ENCODE measurements at places on chromosomes 5 and 9.

DNA sequence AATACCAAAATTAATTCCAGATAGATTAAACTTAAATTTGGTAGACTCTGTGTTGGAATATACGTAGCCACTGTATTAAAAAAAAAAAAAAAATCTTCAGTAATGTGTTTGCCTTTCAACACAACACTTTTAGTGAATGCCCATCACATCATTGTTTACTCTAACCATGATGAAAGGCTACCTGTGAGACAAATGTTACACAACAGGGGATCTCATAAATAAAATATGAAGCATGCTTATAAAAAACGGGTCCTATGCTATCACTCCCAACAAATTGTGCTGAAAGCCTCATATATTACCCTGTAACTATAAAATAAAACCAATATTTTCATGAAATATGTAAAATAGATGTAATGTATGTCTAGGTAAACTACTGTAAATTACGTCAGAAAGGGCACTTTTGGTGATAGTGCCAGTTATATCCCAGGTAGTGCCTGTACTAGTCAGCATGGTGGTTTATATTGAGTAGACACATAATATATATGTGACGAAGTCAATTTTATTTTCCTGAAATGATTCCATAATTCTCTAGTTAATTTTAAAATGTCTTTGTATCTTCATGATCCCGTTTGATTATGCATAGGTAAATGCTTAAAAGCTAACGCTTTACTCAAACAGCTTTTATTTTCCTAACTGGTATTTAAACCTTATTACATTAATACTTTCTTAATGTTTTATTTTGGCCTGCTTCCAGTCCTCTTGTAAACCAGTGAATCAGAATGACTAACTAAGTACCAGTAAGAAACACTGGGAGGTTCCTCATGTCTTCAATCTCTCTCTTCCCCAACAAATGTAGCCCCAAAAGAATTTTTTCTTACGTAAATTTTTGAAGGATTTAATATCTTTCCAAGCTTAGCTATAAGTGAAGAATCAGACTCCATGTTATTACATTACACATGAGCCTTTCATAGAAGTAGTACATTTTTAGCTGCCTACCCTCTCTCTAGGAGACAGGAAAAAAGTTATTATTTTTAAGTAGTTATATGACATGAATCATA, 420.3 kb downstream of the GABRG2 start:
- no peak for DNase-seq

DNA sequence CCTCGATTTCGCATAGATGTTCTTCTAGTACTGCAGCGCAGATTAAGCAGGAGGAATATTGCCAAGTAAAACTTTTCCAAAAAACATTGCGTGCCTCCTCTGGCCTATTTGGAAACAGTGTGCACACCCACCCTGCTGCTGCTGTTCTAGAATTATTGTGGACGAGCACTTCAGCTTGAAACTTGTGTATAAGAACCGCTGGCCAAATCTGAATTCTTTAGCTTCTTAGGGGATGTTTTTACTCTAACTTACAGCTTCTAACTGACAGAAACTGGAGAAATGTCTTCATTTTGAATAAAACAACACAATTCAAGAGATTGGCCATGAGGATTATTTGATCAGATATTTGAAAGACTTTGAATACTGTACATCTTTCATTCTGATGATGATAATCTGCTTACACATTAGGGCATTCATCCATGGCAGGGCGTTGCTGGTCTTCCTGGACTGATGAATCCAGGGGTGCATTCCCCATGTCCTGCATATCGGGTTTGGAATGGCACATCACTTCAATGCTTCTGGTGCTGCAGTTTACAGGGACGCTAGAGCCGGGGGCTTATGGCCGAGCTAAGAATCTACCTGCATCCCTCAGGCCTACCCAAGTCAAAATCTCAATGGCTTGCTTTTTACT, 6.5 kb downstream of the ADAMTS16 start:
- no peak for DNase-seq

DNA sequence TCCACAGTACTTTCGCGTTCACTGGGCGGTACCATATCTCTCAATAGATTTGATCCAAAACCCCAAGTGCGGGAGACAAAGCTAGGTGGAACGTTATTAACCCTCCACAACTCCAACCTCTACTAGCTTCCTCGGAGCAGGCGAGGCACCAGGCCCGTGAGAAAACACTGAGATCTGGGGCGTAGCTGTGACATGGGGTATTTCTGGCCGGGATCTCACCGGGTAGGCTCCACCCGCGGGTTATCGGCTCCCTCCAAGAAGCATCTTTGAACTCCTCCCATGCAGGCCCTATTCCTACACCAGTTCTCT, 350 bp upstream of the SLC25A46 start:
- DNase-seq: no peak

DNA sequence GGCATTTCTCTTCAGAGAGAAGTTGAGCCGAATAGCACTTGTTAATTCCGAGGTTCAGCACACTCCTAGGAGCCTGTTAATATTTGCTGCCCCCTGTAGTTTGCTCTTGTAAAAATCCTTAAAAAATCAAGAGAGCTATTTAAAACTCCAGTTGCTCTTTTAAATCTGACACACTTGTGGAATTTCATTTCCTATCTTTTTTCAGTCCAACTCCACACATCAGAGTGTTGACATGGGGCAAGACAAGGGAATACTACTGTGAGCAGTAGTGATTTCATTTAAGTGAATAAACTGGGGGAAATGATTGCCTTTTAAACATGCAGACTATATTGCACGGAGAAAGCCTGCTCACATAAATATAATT, 1096.3 kb upstream of the DMAC1 start:
- no peak for DNase-seq

GRCh38 chr5:155729684-155730059, 597.3 kb upstream of the SGCD start:
- peak; percentile 16 for DNase-seq

GRCh38 chr5:171871711-171872110, 86.1 kb downstream of the SMIM23 start:
- no peak for DNase-seq

- peak; percentile 83 for DNase-seq
Measured at GRCh38 chr9:107749787-107750444, 260.3 kb upstream of the KLF4 start.

- no peak for DNase-seq
Measured at GRCh38 chr9:26013199-26013598, 335.0 kb upstream of the TUSC1 start.

GRCh38 chr9:101836021-101836420, 97.6 kb upstream of the GRIN3A start:
- DNase-seq: no peak

DNA sequence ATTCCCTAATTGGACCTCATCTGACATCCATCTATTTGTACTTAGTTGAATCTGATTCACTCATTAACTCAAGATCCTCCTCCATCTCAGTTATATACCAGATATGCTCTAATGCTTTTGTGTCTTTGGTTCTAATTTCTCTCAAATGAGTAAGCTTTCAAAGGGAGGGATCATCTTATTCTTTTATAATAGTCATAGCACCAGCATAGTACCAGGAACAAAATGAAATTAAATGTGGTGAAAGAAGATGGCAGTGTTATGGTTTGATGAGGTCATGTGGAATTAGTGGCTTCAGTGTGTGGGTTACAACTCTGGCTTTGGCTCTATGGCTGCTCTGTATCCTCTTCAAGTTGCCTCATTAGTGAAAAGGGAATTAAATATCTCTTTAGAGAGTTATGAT, 32.5 kb upstream of the ZNF366 start:
- no peak for DNase-seq

DNA sequence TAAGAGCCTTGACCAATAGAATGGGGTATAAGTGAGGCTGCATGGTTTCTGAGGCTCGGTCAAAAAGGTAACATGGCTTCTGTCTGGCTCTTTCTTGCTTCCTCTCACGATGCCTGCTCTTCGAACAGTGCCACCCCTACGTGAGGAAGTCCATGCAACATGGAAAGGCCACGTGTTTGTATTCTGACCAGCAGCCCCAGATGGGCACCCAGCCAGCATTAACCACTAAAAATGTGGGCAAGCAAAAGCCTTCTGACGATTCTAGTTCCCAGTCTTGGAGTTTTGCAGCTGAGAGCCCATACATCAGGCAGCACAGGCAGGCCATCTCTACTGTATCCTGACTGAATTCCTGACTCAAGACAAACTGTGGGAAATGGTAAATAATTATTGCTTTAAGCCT, 24.2 kb upstream of the NREP start:
- no peak for DNase-seq

All from ovary (tissue), 10 donors.